ENCODE measurements at places on chromosomes 5 and 9.

DNA sequence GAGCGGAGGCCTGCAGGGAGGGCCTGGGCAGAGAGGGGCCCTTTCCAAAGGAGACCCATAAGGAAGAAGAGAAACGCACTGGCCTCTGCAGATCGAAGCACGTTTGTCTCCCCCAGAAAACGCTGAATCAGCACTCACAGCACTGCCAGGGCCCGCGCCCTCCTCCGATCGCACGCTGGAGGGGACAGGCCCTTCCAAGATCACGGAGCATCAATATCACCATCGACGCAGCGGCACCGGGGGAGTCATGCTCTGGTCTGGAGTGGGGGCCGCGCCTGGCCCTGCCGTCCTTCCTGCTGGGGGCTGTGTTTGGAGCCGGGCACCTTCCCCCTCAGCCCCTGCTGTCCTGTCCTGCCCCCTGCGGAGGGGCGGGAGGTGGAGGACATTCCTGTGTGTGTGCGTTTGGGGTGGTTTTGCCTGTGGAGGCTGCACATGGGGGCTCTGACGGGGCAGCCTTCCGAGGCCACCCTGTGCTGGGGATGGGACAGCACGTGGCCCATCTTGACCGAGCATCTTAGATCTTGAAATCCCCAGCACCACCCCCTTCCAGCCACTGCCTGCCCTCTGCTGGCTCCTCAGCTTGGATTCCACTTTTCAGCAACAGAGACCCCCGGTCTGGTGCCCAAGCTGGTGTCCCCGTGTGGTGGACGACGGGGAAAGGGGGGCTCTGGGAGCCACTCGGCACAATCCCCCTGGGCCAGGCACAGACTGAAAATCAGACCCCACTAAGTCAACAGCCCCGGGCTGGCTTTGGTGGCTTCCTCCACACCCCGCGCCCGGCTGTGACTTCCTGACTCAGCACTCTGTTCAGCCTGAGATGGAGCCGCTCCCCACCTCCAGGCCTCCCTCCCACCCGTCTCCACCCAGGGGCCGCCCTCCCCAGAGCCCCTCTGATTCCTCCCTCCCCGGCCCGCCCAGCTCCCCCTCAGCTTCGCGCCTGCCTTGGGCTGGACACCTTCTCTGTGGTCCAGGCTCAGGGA is 8.3 kb downstream of the TMEM250 start:
- no peak for DNase-seq

DNA sequence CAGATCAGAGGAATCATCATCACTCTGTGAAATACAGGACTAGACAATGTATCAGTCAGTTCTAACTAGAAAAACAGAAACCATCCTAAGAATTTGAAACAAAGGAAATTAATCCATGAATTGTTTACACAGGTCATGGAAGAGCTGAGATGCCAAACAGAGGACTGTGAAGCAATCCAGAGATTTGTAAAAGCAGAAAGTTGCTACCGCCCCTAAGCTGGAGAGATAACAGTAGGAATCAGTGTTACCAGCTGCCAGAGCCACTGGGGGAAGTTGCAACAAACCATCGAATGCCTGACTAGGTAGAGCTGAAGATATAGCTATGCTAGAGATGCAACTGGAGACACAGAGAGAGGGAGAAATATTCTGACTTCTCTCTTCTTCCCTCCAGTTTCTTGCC is 10.4 kb upstream of the MIER3 start:
- DNase-seq = no peak

- no peak for DNase-seq
Measured at GRCh38 chr5:35887321-35888100, 30.8 kb downstream of the IL7R start.

GRCh38 chr5:1772634-1773033 is 27.0 kb downstream of the MRPL36 start:
- peak; percentile 75 for DNase-seq

- no peak for DNase-seq
Measured at GRCh38 chr9:124693403-124693802, 77.7 kb downstream of the NR6A1 start.

GRCh38 chr9:29822458-29822857 is 2249.2 kb upstream of the C9orf72 start:
- DNase-seq = no peak

- DNase-seq = no peak
Measured at GRCh38 chr5:151183456-151184245, 26.1 kb upstream of the ANXA6 start.

DNA sequence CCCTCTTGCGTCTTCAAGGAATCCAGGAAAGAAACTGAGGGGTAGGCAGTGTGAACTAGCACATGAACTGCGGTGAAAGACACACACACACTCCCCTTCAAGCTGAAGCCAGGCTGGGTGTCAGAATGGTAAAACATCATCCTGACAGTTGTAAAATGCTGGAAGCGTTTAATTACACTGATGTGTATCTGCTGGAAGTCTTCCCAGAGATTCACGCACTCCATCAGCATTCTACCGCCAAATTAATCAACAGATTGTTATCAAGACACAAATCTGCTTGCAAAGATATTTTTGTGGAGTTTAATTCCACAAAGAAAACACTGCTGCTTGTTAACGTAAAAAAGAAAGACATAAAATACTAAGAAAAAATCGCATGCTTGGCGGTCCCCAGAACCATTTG is 241.0 kb upstream of the NFIL3 start:
- DNase-seq = no peak

GRCh38 chr5:146640285-146640896 is 124.4 kb upstream of the GPR151 start:
- DNase-seq = no peak

GRCh38 chr9:136542241-136543040 is 3.4 kb downstream of the NOTCH1 start:
- DNase-seq = no peak

GRCh38 chr5:89755024-89755423 is 654.5 kb downstream of the CETN3 start:
- DNase-seq = no peak

DNA sequence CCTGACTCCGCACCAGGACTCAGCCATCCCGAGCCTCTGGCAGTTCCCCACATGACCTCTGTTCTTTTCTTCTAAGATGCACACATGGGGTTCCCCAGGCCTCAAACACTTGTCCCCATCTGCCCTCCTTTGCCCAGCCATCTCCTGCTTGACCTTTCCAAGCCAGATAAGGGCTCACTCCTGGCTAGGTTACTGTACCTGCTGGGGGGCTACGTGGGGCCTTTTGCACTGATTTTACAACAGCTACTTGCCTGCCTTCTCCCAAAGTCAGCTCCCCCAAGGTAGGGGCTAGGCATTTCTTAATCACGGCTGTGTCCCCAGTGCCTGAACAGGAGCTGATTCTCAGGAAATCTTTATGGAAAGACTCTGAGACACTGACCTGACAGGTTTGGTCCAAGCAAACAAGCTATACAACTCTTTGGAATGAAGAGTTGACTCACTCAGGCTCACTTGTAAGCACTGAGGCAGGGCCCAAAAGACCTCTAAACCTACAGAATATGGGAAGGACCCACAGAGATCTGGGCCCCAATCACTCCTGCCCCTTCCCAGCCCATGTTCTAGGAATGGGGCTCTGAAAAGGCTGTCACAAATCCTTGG is 2.5 kb downstream of the MACROH2A1 start:
- no peak for DNase-seq

DNA sequence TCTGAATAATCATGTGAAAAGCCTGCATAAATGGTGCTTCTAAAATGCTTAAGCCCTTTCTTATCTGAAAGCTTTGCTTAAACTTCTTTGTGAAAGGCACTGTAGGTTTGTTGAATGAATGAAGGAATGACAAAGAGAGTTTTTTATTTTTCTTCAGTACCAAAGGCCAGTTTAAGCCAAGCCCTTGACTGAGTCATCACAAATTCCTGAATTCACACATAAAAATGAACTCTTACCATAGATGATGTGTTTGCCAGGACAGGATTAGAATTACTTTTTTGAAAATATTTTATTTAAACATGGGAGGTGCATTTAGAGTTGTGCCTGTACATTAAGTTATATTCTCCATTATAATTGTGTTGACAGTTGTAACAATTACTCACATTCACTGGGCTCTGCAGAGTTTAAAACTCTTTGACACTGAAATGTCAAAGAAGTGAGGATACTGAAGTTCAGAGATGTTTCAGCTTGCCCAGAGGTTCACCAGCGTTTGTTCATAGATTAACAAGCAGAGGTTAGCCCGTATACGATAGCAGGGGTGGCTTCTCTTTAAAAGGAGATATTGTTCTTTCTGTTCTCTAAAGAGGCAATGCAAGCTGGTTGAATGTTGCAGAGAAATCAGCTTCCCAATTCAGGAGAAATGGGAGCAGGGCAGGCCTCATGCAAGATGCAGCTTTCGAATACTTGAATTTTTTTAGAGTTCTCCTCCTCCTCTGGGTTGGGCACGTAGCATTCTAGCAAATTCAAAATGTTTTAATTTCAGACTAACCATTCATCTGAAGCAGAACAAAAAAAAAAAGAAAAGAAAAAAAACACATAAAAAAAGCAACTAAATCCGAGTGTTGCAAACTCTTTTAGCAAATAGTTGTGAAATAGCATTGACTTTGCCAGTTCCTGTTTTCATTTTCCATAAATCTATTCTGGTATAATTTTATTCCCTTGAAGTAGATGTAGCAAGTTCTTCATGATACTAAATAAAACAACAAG is 358.7 kb upstream of the KLF4 start:
- DNase-seq = no peak

GRCh38 chr5:158020555-158021418 is 161.8 kb upstream of the CLINT1 start:
- DNase-seq = no peak

- DNase-seq = no peak
Measured at GRCh38 chr5:95817430-95817829, 5.1 kb downstream of the GLRX start.

DNA sequence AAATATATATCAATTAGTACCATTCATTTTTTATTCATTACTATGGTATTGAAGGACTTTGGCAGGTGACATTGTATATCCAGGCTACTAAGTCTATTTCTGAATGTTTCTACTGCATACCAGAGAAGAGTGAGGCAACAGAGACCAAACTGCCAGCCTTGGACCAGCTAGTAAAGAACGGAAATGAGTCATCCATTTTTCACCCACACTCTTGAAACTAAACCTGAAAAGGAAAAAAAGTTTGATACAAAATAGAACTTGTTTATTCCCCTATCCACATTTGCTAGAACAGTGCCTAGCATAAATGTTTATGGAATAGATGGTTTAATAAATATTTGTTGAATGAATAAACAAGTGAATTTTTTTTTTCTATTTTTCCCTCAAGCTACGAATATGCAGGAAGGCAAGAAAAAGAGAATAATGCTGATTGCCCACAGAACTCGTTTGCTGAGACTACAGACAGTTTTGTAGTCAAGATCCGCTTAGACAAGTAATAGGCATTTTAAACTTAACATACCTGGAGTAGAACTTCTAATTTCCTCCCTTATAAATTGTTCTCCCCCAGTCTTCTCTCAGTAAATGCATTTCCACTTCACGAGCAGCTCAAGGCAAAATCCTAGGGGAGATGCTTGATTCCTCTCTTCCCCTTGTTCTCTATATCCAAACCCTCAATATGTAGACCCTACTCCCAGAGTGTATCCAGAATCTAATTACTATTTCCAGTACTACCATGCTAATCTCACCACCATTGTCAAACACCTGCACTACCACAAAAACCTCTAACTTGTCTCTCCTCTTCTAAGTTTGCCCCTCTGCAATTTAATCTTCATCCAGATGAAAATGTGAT is 146.2 kb upstream of the RASA1 start:
- DNase-seq = peak; percentile 31

GRCh38 chr5:19988457-19988856 is 457 bp upstream of the CDH18 start:
- DNase-seq = no peak

DNA sequence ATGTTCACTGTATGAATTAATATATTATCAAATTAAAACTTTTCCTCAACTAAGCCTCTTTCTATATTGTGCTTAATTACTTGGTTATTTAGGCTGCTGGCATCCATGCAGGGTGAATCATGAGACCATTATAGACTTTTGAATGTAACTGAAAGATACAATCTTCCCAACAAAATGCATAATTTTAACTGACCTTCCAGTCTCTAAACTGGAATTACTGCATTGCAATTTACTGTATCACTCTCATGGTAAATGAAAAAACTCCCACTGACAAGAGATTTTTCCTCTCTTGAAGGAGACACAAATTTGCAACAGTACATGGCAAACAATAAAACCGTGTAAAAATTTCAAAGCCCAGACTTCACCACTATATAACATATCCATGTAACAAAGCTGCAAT is 349.5 kb downstream of the DRD1 start:
- DNase-seq = no peak

GRCh38 chr9:15576350-15577050 is 23.7 kb downstream of the CCDC171 start:
- DNase-seq = no peak

DNA sequence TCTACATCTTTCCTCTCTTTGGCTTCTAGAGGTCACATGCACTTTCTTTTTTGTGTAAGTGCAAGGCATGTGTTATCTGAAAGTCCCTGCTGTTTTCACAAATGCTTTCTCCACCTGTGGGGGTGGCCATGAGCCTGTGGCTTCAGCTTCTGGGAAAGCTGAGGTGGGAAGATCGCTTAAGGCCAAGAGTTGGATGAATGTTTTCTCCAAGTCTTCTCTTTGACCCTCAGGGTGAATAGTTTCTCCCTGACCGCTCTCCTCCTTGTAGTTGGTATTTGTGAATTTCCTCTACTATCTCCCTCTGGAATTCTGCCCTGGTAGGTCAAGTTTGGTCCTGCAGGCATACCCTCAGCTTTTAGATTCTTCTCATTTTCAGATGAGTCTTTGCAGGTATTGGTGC is 74.2 kb downstream of the UGCG start:
- DNase-seq = no peak

DNA sequence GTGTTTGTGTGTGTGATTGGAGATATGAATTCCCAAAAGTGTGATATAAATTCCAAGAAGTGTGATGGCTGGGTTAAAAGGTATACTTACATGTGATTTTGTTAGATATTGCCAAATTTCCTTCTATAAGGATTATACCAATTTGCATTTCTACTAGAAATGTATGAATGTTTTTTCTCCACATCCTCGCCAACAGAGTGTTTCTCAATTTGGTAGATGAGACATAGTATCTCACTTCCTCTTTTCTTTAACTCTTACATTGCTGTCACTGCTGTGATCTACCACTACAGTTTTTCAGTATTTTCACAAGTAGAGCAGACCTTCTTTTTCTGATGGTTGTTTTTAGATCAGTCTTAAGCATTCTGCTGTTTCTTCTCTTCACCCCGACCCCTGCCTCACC is 111.3 kb downstream of the FER start:
- peak; percentile 58 for DNase-seq
